ENCODE measurements at places on chromosomes 6 and 20.

DNA sequence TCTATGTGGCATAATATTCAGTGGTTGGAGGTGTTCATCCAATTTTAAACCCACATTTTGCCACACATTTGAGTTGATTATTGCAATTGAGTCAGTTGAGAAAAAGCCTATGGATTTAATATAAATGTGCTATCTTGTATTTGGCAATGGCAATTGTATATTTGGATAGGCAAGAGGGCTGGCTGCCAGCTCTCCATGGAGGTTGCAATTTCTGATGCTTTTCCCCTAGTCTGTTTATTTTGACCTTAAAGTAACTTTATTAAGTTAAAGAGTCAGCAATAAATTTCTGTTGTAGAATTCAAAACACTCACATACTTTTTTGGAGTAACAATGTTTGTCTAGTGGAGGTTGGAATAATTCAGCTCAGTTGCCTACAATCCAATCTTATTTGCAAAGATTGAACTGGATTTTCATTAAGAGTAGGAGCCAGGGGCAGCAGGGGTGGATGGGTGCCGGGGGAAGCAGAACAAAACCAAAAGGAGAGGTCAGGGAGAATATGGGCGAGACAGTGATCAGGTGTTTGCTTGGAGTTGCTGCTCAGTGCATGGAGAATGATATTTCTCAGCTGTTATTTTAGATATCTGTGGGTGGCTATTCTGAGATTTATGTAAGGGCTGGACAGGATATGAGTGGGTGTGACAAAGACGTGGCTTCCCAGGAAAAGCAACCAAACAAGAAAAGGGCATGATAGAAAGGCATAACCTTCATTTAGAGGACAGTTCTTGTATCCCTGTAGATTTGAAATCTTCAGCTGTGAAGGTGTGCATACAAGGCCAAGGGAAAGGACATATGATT lies 163.0 kb downstream of the HDGFL1 start:
- DNase-seq: no peak

- DNase-seq: no peak
Observed at GRCh38 chr20:44406572-44407137, 51.2 kb downstream of the HNF4A start.

DNA sequence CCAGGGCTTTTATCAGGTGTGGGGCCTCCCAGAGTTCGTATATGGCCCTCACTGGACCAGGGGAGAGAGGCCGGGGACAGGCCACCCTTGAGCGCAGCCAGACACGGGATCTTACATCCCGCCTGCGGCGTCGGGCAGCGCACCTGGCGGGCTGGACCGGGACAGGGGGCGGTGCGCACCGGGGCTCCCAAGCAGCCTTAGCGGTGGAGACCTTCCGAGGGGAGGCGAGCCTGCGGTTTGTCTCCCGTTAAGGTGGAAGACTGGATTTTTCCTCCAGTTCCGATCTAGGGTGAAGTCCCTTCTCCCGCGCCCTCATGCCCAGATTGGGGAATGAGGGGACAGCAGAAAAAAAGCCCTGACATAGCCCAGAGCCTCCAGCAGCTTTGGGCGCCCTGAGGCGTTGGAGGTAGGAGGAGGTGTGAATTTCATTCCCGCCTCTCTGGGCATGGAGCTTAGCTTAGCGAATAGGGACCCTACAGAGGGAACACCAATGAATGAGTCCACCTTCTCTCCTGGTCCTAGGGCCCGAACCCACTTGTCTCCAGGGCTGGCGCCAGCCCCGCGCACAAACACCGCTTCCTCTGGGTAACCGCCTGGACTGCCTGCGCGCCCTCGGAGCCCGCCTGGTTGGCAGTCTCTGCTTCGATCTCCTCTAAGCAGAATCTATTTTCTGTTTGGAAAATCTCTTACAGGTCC lies 6.7 kb upstream of the LAMP5 start:
- no peak for DNase-seq

GRCh38 chr6:32074996-32075532 lies 34.1 kb downstream of the TNXB start:
- no peak for DNase-seq

- DNase-seq: no peak
Observed at GRCh38 chr6:72876256-72876655, 254.4 kb downstream of the KCNQ5 start.

GRCh38 chr6:110232450-110232849 lies 52.2 kb downstream of the CDC40 start:
- no peak for DNase-seq

- no peak for DNase-seq
Observed at GRCh38 chr6:80793411-80793810, 686.9 kb downstream of the BCKDHB start.

DNA sequence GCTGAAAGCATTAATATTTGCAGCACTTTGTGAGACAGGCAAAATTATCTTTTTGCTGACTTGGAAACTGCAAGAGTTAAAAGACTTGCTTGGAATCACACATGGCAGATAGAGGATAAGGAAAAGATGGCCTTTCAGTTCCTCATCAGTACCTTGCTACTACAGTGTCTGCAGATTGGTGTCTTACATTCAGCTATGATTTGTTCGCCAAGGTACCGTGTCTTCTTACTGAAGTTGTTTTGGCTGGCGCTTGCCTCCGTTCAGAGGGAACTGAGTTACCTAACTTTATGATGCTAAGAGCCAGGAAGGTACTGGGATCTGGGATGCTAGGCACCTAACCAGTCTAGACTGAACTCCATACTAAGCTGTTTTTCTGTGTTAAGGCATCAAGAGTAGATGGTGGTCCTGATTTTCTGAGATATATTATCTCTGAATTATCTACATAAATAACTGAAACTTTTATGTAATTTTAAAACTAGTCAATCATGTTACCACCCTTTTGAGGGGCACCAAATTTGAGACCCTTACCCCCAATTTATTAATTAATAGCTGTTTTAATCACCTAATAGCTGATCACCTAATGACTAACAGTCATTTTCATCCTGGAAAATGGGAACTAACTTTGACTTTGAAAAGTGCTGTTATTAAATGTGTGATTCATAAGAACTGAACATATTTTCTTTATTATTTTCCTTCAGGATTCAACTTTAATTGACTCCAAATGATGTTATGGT lies 2.5 kb downstream of the WTAP start:
- DNase-seq: no peak

DNA sequence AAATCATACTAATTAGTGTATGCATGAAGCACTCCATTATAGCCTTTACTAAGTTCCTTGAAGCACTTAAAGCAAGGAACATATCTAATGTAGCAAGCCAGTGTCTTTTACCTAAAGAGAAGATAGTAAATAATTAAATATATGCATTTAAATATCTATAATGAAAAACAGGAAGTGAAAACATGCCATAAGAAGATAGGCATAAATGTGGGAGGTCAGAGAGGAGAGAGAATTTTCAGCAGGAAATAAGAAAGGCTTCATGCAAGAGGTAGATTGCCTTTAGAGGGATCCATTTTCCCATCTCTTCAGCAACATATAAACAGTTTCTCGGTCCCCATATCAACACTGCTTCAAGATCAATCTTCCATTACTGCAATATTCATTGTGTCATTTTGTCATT lies 599.8 kb downstream of the FRK start:
- no peak for DNase-seq

DNA sequence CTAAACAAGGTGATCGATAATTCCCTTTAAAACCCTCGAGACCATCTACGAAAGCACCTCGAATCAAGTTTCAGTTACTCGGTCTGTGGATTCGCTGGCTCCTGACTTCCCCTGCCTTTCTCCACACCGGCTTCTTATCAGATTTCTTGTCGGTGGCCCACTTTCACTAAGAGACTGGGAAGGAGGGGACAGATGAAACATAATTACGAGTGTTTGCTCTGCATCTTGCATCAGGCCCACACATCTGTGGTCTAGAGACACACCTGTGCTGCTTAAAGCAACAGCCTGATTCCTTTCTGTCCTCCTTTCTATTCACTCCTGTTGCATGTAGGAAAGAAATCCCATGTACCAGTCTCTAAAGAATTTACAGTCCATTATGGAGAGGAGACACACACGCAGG lies 37.7 kb downstream of the INSM1 start:
- DNase-seq: no peak

- DNase-seq: no peak
Observed at GRCh38 chr6:35086636-35087360, 54.3 kb downstream of the TCP11 start.

- no peak for DNase-seq
Observed at GRCh38 chr6:145502416-145502815, 232.9 kb downstream of the EPM2A start.

DNA sequence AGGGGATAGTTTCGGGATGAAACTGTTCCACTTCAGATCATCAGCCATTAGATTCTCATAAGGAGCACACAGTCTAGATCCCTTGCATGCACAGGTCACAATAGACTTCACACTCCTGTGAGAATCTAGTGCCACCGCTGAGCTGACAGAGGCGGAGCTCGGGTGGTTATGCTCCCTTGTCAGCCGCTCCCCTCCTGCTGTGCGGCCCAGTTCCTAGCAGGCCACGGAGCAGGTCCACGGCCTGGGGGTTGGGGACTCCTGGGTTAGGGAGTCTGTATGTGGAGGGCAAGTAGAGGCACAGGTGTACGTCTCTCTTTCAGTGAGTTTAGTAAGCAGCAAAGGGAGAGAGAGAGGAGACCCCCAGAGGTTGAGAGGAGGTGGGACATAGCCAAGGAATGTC lies 30.5 kb upstream of the MDFI start:
- no peak for DNase-seq

DNA sequence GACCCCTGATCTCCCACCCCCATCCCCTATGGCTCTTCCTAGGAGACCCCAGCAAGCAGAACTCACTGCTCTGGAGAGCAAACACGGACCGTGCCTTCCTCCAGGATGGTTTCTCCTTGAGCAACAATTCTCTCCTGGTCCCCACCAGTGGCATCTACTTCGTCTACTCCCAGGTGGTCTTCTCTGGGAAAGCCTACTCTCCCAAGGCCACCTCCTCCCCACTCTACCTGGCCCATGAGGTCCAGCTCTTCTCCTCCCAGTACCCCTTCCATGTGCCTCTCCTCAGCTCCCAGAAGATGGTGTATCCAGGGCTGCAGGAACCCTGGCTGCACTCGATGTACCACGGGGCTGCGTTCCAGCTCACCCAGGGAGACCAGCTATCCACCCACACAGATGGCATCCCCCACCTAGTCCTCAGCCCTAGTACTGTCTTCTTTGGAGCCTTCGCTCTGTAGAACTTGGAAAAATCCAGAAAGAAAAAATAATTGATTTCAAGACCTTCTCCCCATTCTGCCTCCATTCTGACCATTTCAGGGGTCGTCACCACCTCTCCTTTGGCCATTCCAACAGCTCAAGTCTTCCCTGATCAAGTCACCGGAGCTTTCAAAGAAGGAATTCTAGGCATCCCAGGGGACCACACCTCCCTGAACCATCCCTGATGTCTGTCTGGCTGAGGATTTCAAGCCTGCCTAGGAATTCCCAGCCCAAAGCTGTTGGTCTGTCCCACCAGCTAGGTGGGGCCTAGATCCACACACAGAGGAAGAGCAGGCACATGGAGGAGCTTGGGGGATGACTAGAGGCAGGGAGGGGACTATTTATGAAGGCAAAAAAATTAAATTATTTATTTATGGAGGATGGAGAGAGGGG lies 1.4 kb downstream of the LTA start:
- no peak for DNase-seq

- DNase-seq: no peak
Observed at GRCh38 chr6:43129434-43130194, 41.5 kb upstream of the SRF start.

GRCh38 chr6:138689849-138690248 lies 83.7 kb upstream of the CCDC28A start:
- no peak for DNase-seq

- DNase-seq: no peak
Observed at GRCh38 chr20:50226093-50226974, 35.7 kb downstream of the CEBPB start.

DNA sequence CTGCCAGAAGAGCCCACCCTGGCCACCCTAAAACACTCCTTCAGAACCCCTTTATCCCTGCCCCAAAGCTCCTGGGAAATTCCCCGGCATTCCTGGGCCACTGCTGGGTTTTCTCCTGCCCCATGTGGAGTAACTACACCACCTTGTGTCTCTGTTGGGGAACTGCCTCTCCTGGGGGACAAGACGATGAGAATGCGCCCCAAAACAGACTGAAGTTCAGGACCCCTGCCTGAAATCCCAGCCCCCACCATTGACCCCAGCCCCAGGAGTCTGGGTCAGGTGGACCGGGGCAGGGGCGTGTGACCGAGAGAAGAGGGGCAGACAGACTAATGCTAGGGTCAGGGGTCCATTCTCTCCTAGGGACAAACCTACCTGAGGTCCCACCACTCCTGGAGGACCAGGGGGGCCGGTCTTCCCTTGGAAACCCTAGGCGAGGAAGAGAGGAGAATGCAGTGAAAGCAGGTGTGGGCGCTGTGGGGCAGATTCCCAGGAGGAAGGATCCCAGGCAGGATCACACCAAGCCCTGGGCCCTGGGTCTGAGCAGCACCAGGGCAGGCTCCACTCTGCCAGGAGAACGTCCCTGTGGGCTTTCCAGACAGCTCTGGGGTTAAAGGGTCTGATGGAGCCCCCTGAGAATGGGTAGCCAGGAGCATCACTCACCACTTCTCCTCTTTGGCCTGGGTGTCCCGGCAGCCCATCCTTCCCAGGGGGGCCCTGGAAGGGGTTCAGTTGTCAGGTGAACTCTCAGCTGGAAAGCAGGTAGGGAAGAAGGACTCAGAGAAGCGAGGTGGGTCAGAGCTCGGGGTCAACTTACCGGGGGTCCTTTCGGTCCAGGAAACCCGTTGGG lies 19.4 kb downstream of the COL11A2 start:
- DNase-seq: no peak

- no peak for DNase-seq
Observed at GRCh38 chr6:163679753-163680152, 265.2 kb downstream of the QKI start.

DNA sequence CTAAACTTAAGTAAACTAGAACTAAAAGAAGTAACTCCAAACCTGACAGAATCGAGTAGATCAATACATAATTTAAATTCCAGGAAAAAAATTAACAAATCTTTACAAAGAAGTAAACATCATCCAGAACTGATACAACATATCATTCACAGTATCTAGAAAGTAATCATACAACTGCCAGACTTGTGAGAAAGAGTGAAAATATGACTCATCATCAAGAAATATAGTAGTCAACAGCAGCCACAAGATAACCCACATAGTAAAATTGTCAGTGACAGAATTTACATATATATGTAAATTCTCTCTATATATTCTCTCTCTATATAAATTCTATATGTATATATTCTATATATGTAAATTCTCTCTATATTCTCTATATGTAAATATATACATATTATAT lies 242.8 kb upstream of the RGS17 start:
- no peak for DNase-seq

GRCh38 chr20:35561268-35561667 lies 19.4 kb downstream of the ERGIC3 start:
- DNase-seq: no peak

- no peak for DNase-seq
Observed at GRCh38 chr20:13183005-13183404, 38.1 kb upstream of the ISM1 start.

GRCh38 chr6:1522779-1523178 lies 86.9 kb upstream of the FOXC1 start:
- DNase-seq: no peak

GRCh38 chr6:154435400-154435945 lies 75.0 kb downstream of the CNKSR3 start:
- DNase-seq: no peak
